Upper lobe of right lung (tissue), 1 donor: ENCODE measurements at places on chromosomes 16 and 17.

GRCh38 chr17:64081802-64082799 is 47.8 kb downstream of the ERN1 start:
- DNase-seq = no peak

DNA sequence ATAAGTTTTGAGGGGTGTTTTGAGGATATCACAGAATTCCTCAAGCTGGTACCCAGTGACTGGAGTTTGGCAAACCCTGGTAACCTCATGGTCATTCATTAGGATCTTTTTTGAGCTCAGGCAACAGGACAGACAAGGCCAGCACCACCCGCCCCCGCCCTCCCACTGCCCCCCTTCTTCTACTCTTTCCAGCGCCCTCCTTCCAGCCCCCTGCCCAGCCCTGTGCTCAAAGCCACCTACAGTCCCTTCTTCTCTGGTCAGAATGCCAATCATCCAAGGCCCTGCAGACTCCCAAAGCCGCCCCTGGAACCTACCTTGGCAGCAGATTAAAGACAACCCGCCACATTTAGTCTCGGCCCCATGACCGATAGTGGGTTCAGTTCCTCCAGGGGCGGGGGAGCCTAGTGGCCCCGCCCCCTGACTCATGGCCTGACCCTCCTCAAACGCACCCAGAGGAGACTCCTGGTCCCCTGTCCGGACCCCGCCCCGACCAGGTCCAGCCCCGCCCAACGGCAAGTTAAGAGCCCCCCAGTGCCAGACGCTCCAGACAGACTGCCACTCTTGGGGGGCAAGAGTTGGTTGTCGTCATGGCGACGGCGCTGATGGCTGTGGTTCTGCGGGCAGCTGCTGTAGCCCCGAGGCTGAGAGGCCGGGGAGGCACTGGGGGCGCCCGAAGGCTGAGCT is at the start of gene NAGS:
NAGS (plus strand) TSS at position 546 of the 684 bp plus-strand sequence; CDS start at position 588, 42 bp downstream.
- peak; percentile 85 for DNase-seq

DNA sequence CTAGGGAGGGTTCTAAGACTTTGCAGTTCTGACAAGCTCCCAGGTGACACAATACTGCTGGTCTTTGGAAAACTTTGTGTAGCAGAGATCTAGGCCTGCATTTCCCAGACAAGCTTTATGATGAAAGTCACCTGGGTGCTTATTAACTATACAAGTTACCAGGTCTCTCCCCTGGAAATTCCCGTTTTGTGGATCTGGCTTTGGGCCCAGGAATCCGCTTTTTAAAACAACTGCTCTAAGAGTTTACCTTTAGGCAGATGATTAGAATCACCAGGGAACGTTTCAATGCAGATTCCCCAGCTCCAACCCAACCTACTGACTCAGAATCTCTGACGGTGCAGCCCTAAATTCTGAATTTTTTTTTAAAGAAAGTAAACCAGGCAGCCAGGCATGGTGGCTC is 36.3 kb downstream of the MYH3 start:
- no peak for DNase-seq

- DNase-seq = no peak
Observed at GRCh38 chr16:76157629-76158028, 119.6 kb upstream of the CNTNAP4 start.

DNA sequence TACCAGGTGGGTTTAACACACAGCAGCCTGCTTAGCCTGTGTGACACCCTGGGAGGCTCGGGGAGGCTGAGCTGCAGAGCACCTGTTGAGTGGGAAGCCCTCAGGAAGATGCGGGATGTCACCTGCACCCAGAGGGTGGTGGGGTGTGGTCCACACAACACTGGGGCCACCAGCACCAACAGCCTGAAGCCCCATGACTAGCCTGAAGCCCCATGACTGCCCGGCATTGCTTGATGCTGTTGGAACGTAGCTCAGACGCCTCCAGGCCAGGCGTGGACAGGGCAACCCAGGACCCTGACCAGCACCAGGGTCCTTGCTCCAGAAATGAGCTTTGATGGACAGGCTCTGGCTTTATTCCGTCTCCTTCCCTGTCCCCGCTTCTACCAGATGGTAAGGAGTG is 76.3 kb upstream of the ZNF469 start:
- no peak for DNase-seq

DNA sequence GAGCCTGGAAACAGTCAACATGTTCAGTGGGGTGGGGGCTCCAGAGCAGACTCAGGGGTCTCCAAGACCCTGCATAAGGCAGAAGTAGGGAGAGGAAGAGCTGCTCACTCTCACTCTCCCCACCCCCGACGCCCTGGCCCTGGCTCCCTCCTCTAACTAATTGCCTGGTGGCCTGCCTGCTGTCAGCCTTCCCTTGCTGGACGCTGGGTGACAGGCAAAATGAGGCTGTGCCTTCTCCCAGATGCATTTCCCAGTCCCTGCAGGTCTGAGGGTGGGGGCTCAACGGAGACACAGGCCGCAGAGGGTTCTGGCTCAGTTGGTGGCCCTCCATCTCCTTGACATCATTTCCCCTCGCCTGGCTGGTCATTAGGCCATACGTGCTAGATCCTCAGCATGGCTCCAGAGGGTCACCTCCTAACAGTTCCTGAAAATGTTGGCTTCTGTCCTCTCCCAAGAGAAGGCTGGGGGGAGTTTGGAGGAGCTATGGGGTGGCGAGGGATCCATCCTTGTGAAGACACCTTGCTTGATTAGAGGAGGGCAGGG is 1.4 kb downstream of the FMNL1 start:
- DNase-seq = no peak

DNA sequence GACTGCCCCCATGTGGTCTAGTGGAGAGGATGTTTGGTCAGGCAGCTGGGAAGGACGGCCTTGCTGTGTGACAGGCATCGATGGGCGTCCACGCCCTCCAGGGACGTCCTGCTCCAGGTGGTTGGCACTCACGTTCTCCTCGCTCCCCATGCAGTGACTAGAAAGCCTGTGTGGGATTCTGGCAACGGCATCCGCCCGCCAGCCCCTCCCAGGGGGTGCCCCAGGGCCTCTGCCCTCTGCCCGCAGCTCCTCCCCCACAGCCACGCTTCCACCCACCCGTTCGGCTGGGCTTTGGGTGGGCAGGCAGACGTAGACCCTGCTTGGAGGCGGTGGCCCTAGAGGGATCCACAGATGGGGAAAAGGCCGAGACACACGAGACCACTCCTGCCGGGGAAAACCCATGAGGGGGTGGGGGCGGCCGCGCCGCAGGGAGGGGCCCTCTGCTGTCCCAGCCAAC is 4.7 kb upstream of the IL17C start:
- peak; percentile 80 for DNase-seq

DNA sequence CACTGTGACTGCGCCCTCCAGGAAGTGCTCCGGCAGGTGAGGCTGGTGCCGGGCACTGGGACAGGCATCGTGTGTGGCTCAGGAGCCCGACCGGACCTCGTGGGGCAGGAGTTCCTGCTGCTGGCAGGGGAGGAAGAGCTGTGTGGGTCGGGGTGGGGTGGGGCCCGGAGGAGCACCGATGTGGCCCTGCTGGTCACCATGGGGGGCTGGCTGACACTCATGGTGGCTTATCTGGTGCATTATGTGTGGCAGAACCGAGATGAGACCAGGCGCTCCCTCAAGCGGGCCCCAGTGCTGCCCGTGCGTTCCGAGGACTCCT is 16.8 kb downstream of the LRRC3C start:
- no peak for DNase-seq

- DNase-seq = peak; percentile 69
Observed at GRCh38 chr16:5490499-5490898, 392.9 kb upstream of the EEF2KMT start.

DNA sequence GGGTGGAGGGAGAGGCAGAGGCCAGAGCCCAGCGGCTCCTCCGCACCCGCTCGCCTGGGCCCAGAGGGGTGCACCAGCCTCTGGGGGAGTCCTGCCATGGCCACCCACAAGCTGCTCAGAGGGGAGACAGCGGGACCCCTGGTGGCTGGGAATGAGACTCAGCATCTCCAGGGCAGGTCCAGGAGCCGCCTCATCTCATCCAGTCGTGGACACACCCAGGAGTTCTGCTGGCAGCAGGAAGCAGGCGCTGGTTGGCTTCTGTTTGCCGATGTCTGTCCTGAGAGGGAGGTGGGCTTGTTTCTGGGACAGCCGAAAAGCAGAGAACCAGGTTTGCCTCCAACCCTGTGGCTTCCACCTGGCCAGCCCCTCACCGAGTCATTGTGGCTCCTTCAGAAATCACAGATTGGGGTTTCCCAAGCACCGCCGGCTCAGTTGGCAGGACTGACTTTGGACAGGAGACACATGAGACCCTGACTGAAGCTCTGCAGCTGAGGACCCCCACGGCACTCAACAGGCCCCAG is 49.6 kb upstream of the ENPP7 start:
- DNase-seq = no peak

DNA sequence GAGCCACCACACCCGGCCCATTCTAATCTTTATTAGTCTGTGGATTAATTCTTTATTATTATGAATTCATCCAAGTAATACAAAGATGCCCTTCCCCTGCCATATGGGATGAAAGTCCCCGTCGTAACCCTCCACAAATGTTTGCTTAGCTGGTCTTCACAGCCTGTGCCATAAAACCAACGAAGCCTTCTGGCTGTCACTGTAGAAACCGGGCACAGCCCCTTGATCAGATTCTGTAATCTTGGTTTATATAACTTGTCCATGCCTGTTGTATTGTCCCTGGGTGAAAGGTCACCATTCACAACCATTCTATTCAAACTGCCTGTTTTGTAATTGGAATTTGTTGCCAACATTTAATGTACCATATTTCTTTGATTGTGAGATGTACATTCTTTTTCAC is 66.5 kb downstream of the ATP2C2 start:
- no peak for DNase-seq

DNA sequence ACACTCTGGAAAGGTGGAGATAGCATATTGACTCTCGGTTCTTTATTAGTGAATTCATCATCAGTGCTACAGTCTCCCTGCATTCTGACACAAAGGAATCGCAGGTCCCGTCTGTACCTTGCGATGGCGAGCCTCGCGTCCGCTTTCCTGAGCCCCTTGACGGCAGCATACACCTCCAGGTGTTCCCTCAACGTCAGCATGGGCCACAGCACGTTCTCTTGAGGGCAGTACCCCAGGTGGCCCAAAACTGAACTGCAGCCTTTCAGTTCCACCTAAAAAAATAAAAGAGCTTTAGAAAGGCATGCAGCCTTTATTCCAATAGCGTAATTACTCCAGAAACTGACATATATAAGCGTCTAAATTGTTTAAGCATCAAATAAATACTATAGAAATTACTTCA is 24.2 kb upstream of the ABCA9 start:
- no peak for DNase-seq

DNA sequence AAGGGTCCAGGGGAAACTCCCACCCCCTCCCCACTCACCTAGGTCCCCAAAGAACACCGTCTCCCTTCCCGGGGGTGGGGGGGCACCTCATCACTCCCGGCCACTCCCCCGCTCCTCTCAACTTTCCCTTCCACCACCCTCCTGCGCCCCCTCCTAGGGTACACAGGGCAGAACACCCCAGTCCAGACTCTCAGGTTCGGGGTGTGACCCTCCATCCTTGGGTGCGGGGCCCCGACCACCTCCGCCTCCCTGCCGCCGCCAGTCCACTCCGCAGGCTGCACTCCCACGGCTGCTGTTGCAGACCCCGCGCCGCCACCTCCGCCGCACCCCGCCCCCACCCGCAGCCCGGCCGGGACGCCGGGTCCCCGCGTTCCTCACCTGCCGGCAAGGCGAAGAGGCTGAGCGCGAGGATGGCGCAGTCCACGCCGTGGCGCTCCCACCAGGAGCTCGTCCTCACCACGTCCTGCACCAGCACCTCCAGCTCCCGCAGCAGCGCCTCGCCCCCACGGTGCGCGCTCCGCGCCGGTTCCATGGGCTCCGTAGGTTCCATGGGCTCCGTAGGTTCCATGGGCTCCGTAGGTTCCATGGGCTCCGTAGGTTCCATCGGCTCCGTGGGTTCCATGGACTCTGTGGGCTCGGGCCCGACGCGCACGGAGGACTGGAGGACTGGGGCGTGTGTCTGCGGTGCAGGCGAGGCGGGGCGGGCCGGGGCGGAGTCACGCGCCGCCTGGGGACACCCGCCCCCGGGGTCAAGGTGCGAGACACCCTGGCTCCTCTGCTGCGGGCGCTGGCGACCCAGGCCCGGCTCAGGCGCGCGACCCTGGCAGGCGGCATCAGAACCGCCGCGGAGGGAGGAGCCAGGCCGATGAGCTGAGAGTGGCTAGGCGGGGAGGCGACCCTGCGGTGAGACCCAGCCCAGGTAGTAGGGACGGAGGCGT is at the start of gene FADS6:
FADS6 (minus strand) TSS at position 660 of the 938 bp plus-strand sequence; CDS start at position 622, 38 bp downstream.
- no peak for DNase-seq

- no peak for DNase-seq
Observed at GRCh38 chr16:27111486-27111885, 44.8 kb downstream of the C16orf82 start.

GRCh38 chr17:36740157-36740556 is 138.8 kb downstream of the MRM1 start:
- DNase-seq = no peak

DNA sequence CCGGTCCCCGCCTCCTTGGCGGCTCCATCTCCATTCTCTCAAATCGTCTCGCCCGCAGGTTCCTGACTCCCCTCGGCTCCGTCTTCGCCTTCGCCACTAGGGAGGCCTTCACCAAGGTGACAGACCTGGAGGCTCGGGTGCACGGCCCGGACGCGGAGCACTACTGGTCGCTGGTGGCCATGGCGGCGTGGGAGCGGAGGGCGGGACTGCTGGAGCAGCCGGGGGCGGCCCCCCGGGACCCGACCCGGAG is 862 bp downstream of the GLTPD2 start:
- DNase-seq = no peak

GRCh38 chr16:86924537-86924936 is 346.2 kb downstream of the FOXL1 start:
- no peak for DNase-seq

- no peak for DNase-seq
Observed at GRCh38 chr16:70529051-70529777, 5.6 kb downstream of the SF3B3 start.

DNA sequence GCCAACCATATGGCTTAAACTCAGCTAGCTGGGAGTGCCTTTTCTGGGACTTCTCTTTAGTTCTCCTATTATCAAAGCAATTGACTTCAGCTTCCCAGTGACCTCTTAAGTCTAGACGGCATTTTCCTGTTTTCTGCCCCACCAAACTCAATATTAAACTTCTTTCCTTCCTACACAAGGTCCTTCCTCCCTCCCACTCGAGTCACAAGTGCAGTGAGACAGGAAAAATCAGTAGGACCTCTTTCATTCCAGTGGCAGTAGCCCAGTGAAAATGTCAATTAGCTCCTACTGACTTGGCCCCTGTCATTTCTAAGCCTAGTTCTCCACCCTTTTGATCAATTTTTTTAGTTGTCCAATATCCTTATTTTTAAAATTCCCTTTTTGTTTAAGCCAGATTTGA is 9.6 kb upstream of the NACA2 start:
- DNase-seq = no peak

- no peak for DNase-seq
Observed at GRCh38 chr17:41680426-41681040, 8.2 kb upstream of the EIF1 start.
